ENCODE measurements at places on chromosomes 7 and 10.

DNA sequence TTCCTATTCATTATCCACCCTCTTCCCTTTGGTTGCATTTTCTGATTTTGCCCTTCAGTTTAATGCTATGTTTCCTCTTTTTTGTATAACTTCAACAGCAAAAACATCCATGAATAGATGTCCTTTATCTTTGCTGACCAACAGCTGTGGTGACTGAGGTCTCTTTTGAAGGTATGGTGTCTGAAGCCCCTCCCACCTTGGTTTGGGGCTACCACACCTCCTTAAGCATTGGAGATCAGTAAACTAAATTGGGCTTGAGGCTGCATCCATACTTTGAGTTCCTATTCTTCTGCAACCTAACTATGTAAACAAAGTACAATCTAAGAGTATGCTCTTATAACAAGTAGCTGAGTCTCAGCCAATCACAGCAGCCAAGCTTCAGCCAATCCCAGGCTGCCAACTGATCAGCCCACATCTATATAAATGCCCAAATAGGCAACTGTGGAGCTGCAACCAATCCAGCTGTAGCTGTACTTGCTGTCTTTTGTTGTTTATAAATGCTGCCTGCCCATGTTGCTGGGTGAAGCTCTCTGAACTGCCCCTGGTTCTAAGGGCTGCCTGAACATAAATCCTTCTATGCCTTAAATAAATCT lies 69.4 kb upstream of the PDLIM1 start:
- DNase-seq, result no peak

GRCh38 chr10:29635711-29636144 lies 957 bp upstream of the SVIL start:
- peak; percentile 21 for DNase-seq

GRCh38 chr7:151902311-151902710 lies 25.4 kb upstream of the PRKAG2 start:
- DNase-seq, result no peak

DNA sequence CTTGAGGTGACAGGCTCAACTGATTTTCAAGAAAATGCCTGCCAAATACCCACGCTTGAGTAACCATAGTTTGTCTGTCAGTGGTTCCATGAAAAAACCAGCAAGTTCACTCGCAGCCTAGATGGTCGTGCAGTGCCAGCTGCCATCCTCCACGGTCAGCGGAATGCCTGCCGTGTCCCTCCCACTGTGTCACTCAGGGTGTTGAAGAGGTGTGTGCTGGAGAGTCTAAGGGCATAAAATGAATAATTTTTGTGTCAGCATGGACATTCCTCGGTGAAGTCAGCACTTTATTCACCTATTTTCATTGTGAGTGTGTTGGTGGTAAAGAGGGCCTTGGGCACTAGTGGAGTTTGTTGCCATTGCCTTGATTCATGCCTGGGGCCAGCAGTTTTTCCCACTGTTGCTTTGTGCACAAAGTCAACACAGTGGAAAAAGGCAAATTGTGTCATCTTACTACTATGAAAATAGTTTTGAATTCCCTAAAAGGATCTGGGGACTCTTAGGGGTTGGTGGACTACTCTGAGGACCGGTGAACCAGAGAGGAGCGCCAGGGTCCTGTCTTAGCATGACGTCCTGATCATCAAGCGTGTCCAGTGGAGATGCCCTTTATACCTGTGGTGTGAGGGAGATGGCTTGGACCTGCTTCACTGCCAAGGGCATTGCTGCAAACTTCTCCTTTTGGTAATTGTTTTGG lies 17.6 kb downstream of the MINDY4 start:
- no peak for DNase-seq

- DNase-seq, result no peak
Measured at GRCh38 chr7:114588506-114588905, 173.9 kb downstream of the FOXP2 start.

- DNase-seq, result no peak
Measured at GRCh38 chr7:341841-342638, 52.1 kb downstream of the FOXL3 start.

DNA sequence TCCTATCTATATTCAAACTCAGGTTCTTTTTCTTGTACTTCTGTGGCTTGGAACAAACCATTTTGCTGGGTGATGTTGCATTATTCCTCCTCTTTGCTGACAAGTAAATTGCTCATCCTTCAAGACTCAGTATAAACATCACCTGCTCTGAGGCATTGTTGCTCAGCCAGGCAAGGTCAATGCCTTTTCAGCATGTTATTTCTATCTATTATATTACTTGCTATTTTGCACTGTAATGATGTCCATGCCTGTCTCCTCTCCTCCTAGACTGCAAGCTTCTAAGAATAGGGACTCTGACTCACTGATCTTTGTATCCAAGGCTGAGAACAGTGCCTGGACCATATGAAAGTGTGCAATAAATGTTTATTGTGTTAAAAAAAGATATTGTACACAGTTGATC lies 293.8 kb downstream of the RNLS start:
- DNase-seq, result no peak

DNA sequence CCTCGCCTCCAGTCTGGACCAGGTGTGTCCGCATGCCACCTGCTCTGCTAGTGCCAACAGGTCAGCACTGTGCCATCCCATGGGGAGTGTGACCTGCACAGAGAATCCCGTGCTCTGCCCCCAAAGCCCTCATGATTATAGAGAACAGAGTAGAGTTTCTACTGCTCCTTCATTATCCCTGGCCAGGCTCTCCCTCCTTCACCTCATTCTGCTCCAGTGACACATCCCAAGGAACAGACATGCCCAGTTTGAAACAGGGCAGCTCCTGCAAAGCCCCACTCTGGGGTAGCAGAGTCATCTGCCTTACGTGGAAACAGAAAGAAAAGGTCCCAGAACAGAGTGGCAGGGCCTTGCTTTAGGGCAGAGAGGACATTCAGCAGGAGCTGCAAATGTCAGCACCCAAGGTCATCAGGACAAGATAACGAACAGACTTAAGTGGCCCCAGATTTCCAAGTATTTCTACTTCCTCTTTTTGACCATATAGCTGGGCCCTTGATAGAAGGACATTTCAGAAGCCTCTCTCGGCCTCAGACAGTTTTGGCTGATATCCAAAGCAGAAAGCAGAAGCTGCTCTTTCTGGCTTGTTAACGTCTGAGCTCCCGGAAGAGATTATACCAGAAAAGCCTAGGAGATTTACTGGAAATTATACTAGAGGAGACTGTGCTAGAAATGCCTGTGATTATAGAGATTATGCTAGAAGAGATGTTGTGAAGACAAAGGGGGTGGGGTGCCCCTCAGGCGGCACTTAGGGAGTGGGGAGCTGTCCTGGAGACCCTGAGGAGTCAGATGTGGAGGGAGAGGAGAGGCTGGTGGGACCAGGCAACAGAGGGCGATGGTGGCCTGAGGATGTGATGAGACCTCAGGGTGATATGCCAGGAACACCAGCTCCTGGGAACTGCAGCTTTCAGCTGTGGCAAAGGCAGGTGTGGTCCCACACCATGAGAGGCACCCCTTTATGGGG lies 12.6 kb downstream of the TMEM176B start:
- DNase-seq, result no peak

- DNase-seq, result no peak
Measured at GRCh38 chr10:61975391-61975932, 74.0 kb downstream of the ARID5B start.

- no peak for DNase-seq
Measured at GRCh38 chr7:136870866-136871487, 2.5 kb downstream of the CHRM2 start.

DNA sequence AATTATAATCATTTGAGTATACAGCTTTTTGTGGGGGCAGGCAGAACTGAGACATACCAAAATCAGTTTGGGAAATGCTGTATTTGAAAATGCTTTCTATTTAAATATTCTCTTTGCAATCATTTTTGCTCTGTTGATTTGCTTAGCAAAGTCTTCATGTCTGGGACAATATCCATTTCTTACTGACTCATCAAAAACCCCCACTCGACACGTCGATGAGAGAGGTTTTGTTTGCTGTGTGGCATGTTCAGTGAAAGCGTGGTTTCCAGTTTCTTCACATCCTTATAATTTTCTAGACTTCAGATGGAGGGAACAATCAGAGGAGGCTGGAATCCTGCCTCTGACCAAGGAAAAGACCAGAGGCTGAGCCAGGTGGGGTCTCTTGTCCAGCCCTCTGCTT lies 28.9 kb downstream of the HTRA1 start:
- DNase-seq, result no peak

- DNase-seq, result no peak
Measured at GRCh38 chr7:87993269-87993668, 59.2 kb downstream of the ADAM22 start.

DNA sequence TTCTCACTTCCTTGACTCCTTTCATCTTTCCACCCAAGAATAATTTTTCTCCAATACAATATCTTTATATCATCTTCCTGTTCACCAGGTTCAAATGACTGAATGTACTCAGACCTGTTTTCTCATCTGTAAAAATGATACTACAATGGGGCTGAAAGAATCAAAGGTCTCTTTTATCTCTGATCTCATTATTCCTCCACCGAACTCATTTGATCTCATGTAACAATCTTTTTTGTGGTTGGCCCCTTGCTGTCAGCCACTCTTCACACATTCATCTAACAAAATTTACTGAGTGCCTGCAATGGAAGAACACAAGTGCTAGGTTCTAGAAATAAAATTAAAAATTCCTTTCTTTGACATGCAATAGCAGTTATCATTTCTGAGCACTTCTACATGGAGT lies 65.0 kb downstream of the GRM8 start:
- no peak for DNase-seq

DNA sequence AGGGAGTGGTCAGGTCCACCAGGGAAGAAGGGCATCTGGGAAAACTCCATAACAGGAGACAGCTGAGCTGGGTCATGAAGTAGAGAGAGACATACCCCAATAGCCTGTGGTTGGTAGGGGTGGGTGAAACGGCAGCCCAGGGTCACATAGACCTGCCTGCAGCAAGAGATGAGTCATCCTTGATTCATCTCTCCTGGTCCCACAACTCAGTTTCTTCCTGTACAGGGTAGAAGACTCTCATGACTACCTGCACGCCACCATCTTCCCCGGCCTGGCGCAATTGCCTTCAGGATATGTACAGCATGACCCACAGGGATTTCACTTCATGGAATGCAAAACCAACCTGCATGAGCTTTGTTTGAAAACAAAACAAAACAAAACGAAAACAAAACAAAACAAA lies 45.1 kb upstream of the ADAM12 start:
- DNase-seq, result no peak

- no peak for DNase-seq
Measured at GRCh38 chr7:74006451-74007241, 21.3 kb upstream of the ELN start.

- no peak for DNase-seq
Measured at GRCh38 chr10:78465431-78465830, 431.8 kb downstream of the RPS24 start.

GRCh38 chr7:79284211-79284610 lies 169.3 kb downstream of the MAGI2 start:
- no peak for DNase-seq
